MV-4-11 (cell line): ENCODE measurements at places on chromosomes 5 and 9.
A peak's percentile ranks its signal among the peaks of the same experiment; 100 is the strongest.

GRCh38 chr5:8848997-8849594, 696.8 kb downstream of the SEMA5A start:
- DNase-seq, result no peak

DNA sequence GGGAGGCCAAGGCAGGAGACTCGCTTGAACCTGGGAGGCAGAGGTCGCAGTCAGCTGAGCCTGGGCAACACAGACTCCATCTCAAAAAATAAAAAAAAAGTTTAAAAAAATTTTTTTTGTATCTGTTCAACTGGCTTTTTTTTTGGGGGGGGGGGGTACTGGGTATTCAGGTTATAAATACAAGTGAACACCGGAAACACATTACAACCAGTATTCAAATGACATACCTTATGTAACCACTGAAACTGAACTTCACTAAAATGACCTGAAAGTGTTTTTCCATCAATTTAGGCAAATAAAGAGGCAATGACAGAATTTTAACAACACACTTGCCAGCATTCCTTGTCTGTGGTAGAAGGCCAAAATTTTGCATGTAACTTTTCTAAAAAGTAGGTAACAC, 33.5 kb downstream of the STRBP start:
- DNase-seq, result no peak

DNA sequence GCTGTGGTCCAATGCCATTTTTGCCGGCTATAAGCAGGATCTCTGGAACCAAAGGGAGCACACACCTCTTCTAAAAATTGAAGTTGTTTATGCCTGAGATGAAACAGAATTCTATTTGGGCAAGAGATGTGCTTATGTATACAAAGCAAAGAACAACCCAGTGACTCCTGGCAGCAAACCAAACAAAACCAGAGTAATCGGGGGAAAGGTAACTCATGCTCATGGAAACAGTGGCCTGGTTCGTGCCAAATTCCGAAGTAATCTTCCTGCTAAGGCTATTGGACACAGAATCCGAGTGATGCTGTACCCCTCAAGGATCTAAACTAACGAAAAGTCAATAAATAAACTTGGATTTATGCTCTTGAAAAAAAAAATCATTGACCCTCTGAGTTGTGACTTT, 178.7 kb downstream of the CEMIP2 start:
- DNase-seq, result no peak

DNA sequence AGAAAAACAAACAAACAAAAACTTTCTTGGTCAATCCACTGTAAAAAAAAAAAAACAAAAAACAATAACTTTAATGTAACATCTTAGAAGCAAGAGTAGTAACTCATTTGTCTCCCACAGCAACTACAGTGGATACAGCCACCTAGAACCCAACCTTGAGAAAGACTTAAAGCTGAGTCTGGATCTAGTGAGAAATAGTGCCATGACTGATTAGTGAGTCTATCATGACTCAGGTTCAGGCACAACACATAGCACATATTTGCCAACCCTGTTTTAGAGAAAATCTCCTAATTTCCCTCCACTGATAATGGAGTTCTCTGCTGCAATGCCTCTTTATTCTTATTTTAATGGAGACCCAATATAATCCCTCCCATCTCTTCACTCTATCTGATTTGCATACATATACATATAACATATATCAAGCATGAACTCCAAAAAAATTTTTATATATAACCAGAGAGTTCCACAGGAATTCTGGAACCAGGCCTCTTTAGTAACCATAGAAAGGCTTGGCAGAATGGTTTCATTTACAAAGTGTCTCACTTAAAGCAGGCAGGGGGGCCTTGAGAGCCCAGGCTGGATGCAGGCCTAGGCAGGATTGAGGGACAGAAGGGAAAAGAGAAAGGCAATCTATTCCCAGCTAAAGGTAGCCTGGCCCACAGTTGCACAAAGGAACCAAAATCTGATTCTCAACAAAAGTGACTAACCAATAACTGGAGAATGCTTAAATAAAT, 11.9 kb upstream of the NR4A3 start:
- no peak for DNase-seq

DNA sequence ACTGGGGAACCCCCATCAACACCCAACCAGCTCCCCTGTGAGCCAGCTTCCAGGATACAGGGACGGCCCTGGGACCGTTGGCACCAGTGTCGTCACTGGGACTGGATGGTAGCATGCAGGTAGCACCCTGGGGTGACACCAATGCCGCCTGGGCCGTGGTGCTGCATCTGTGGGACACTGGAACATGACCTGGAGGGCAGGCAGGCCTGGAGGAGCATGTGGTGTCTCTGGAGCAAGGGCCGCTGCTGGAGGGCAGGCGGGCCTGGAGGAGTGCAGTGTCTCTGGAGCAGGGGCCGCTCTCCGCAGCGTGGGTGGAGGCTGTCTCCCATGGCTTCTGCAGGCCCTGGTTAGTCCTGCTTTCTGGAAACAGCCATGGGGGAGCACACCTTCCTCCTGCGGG, 13.1 kb downstream of the LPCAT1 start:
- DNase-seq, result no peak

GRCh38 chr5:7494481-7495130, 98.7 kb downstream of the ADCY2 start:
- no peak for DNase-seq

- no peak for DNase-seq
These were observed 13.7 kb downstream of the SUB1 start for GRCh38 chr5:32598997-32599549.

- peak; percentile 98 for DNase-seq
These were observed 178.0 kb downstream of the RFK start for GRCh38 chr9:76216161-76216649.

- no peak for DNase-seq
These were observed 376.5 kb upstream of the DAB2 start for GRCh38 chr5:39801306-39801705.

GRCh38 chr9:78149702-78150291, 86.1 kb upstream of the CEP78 start:
- DNase-seq, result no peak

DNA sequence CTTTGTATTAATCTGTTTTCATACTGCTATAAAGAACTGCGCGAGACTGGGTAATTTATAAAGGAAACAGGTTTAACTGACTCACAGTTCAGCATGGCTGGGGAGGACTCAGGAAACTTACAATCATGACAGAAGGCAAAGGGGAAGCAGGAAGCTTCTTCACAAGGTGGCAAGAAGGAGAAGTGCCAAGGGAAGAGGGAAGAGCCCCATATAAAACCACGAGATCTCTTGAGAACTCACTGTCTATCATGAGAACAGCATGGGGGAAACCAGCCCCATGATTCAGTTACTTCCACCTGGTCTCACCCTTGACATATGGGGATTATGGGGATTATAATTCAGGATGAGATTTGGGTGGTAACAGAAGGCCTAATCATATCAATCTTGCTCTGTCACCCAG, 60.9 kb upstream of the CHD1 start:
- peak; percentile 94 for DNase-seq
